ENCODE measurements at places on chromosomes 12 and 14.

GRCh38 chr14:50210074-50210473 is 21.3 kb downstream of the SOS2 start:
- no peak for DNase-seq

DNA sequence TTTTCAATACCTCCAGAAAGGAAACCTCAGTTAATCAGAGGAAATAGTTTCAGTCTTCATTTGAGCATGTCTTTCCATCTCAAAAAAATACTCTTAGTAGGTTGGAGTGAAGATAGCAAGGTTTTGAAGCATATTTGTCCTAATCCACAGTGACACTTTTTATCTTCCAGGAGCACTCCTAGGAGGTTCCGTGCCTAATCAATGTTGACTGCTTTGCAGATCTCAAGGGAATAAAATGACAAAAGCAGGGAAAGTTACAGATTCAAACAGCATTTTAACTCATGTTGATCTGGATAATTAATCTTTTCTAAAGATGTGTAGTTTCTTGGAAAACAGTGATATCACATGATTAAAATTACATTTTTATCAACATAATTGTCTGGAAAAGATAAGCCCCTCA is 213.9 kb downstream of the ANO6 start:
- no peak for DNase-seq

GRCh38 chr14:52850451-52850909 is 59.1 kb upstream of the GNPNAT1 start:
- no peak for DNase-seq

GRCh38 chr12:92007787-92008186 is 137.9 kb downstream of the BTG1 start:
- DNase-seq, result no peak

- no peak for DNase-seq
These were observed 798.1 kb downstream of the NRXN3 start for GRCh38 chr14:78968265-78968664.

DNA sequence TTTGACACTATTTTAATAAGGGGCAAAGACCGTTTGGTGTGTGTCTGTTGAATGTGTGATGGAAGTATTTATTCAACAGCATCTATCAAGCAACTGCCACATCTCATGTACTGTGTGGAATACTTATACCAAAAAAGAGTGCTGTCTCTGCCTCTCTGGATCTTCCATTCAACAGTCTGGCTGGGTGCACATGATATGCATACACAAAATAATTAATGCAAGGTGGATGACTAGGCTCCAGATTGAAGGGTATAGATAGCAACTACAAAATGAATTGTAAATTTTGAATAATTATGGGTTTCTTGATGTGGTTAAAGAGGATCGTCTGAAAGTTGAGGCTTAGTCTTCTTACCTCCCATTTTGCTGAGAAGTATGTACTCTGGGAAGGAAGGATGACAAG is 145.9 kb upstream of the OTX2 start:
- no peak for DNase-seq

DNA sequence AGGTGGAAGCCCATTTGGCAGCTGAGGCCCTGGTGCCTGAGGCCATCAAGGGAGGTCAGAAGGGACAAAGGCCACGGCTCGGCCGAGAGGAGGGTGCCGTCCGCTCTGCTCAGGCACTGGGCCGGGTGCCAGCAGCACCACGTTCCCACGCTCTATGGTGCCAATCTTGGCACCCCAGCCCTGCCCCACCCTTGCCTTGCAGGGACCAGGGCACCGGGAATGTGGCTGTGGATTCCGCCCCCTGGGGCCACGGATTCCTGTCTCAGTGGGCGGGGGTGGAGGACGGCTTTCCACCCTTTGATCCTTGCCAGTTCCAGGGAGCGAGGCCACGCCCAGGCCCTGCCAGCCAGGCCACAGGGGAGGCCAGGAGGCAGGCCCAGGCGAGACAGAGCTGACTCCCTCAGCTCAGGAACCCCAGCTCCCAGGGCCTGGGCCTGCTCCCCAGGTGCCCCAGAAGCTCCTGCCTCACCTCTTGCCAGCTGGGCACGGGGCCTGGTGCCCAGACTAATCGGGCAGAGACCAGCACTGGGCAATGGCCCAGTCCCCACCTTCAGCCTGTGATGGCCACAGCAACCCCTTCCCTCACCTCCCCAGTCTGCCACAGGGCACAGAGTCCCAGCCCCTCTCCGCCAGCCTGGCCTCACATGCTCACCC is 26.4 kb upstream of the GPR132 start:
- DNase-seq, result no peak

DNA sequence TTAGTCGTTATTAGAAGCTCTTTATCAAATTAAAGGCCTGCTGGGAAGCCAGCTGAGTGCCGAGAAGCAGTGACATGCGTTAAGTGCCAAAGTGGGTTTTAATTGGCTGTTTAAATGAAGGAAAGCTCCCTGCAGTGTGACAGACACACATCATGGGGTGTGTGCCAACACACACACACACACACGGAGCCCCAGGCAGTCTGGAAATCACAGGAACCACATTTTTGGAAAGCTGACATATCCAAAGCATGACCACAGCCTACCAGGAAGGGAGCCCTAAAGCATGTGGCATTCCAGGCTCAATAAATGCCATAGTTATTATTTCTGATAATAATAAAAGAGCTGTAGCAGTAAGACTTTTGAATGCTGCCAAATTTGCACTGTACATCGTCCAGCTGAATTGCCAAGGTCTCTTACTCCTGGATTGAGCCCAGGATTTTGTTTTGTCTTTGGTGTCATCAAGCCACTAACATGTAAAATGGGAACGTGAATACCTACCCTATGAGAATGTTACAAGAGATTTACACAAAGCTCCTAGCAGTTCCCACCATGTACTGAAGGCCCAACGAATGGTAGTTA is 135.1 kb downstream of the TMEM30B start:
- DNase-seq, result no peak

GRCh38 chr14:103319422-103319821 is 14.6 kb upstream of the EIF5 start:
- no peak for DNase-seq

- no peak for DNase-seq
These were observed 276.9 kb downstream of the PRKD1 start for GRCh38 chr14:29650554-29651269.

- no peak for DNase-seq
These were observed 7.0 kb downstream of the PPP1R1A start for GRCh38 chr12:54581412-54581811.

- no peak for DNase-seq
These were observed 52.0 kb upstream of the NTF3 start for GRCh38 chr12:5379749-5380496.

DNA sequence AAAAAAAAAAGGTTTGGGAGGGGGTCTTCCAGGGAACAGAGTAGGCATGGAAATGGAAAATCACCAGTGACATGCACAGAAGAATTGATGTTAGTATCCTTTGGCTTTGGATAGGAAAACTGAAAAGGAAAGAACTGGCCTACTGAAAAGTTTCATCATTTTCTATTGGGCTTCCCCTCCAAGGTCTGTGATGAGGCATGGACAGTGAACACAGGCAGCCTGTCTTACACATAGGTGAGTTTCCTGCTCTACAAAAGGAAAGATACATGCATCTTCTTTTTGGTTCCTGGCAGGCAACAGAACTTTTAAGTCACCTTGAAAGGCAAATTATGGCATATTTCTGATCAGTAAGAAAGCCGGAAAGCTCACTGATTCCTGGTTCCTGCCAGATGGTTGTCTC is 5.8 kb downstream of the BMAL2 start:
- no peak for DNase-seq

- peak; percentile 87 for DNase-seq
These were observed at the start of gene FOS for GRCh38 chr14:75278422-75279152. Gene FOS, plus strand, starts transcription at chr14:75278828. Its CDS starts 155 bp downstream, at chr14:75278983.

DNA sequence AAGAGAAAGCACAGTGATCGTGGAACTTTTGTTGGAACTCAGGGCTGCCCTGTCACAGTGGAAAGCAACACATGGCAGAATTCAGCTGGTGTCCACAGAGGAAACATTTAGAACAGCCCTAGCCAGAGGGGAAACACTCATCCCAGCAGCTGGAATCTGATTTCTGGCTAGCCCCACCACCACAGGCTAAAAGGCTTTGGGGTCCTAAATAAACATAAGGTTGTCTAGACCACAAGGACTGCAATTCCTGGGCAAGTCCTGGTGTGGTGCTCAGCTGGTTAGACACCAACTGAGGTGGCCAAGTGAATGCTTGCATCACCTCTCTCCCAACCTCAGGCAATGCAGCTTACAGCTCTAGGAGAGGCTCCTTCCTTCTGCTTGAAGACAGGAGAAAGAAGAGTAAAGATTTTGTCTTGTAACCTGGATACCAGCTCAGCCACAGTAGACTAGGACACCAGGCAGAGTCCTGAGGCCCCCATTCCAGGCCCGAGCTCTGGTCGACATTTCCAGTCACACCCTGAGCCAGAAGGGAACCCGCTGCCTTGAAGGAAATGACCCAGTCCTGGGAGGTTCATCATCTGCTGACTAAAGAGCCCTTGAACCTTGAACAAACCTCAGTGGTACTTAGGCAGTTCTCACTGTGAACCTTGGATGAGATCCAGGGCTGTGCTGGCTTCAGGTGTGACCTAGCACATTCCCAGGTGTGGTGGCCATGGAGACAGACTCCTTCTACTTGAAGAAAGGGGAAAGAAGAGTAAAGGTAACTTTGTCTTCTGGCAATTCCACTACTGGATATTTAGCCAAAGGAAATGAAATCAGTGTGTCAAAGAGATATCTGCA is 85.4 kb upstream of the PLXNC1 start:
- no peak for DNase-seq

DNA sequence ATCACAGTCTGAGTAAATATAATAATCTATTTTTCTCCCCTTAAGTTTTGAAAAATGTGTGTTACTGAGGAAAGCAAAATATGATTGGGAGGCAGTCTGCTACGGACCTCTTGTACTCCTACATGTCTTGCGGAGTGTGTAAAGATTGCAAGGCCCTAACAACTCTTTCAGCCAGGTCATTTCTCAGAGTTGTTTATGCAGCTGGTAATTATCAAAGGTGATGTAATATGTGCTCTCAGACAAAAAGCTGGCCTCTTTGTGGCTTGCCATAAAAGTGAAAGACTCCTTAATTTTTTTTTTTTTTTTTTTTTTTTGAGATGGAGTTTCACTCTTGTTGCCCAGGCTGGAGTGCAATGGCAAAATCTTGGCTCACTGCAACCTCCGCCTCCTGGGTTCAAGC is 40.5 kb upstream of the MON2 start:
- no peak for DNase-seq

GRCh38 chr14:102878174-102878969 is 44.1 kb upstream of the AMN start:
- DNase-seq, result no peak

- DNase-seq, result no peak
These were observed 205.1 kb downstream of the NEDD1 start for GRCh38 chr12:97112136-97112535.

DNA sequence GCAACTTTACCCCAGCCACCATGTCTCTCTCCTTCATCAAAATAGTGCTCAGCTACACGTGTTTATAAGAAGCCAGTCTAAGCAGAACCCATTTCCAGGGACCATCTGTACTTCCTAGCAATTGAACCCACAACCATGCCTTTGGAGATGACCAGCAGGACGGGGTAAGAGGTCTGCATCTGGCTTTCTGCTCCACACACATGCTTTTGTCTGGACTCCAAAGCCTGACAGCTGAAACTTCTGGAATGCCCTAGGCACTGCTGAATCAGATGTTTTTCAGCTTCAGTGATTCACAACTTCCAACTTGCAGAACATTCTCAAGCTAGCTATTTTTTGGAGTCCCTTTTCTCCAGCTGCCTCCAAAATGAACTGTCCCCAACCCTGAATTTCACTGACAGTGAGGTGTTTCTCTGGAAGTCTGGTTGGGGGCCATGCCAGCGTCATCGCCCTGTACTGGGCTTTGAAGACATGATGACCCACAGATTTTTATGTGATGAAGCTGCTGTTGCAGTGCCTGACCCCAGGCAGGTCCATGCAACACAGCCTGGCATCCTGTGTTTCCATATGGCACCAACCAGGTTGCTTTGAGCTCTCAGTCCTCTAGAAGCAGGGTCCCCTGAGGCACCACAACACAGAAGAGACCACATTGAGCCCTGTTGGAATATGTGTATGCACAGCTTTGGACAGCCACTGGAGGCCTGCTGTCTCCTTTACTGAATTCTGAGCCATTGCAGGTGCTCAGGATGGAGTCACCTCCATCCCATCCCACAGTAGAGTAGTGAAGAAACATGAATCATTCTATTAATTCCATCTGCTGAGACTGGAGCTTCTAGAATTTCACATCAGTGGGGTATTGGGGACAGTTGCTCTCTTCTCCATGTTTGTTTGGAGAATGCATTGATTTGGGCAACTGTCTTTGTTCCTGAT is 80.2 kb downstream of the NUAK1 start:
- no peak for DNase-seq

GRCh38 chr12:131795064-131795463 is 33.1 kb upstream of the MMP17 start:
- no peak for DNase-seq

GRCh38 chr12:91577586-91578539 is 395.2 kb upstream of the DCN start:
- no peak for DNase-seq

GRCh38 chr12:94862421-94862820 is 141.1 kb downstream of the NDUFA12 start:
- no peak for DNase-seq

DNA sequence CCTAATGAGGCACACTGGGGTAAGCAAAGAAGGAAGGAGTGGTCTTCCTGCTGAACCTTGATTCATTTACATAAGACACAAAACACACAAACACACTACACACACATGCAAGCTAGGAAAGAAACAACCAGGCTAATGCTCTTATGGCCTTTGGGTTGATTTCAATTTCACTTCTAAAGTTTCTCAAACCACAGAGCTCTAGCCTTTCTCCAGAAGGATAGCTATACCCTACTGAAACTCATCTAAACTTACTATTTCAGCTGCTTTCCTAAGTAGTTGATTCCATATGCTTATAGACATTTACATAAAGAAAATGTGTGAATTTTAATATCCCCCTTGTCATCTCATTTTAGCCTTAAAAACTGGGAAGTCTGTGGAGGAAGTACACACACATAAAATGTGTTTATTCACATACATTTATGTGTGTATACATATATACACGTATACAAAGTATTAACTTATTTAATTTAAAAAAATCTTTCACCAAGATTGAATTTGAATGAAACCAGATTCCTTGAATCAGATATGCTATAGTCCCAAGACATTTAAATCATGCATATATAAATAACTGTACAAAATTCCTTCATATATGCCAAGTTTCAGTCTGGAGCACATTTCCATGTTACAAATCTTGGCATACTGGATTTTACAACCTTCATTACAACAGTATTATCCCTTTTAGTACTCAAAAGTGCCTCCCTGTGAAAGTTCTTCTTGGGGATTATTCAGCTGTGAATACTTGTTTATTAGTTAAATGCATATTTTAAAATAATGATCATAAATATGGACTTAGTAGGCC is 231.8 kb upstream of the NPAS3 start:
- DNase-seq, result no peak

- no peak for DNase-seq
These were observed 49.0 kb upstream of the MSRB3 start for GRCh38 chr12:65229441-65229840.
